ENCODE measurements at places on chromosomes 5 and 9.

- no peak for DNase-seq
Observed at GRCh38 chr5:10329820-10330481, 22.2 kb upstream of the CMBL start.

DNA sequence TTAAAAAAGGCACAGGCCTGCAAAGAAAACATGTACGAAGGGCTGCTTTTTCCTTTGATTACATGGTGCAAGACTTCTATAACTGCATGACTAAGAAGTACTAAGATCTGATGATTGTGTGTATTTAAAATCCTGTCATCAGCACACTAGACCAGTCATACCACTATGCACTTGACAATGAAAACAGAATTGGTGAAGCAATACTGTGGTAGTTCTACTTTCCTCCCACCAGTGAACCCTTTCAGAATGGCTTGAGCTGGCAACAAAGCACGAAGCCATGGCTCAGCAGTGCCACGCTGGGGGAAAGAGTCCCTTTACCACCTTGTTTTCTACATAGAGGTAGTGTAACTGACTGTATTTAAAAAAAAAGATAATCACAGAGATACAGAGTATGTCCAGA is 49.0 kb upstream of the POU5F2 start:
- no peak for DNase-seq

DNA sequence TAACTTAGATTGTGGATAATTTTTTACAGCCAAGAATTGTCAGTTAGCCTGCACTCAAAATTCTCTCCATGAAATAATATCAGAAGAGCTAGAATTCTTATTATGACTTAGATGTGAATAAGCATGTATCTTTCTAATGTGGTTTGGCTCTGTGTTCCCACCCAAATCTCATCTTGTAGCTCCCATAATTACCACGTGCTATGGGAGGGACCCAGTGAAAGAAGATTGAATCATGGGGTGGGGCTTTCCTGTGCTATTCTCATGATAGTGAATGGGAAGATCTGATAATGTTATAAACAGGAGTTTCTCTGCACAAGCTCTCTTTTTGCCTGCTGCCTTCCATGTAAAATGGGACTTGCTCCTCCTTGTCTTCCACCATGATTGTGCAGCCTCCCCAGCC is 176.8 kb downstream of the MAT2B start:
- DNase-seq: no peak

DNA sequence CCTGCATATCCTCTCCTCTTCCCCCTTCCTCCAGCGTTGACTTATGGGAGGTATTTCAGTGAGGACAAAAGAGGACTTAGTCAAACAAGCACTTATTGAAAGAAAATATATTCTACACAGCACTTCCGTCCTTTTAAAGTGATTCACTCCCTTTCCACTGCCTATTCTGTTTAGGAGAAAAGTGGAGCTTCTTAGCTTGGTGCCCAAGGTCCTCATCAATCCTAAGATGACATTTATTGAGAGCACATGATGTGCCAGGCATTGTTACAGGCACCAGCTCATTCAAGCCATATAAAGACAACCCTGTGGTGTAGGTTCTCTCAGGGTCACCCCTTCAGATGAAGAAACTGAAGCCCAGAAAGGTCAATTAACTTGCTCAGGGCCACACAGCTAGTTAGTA is 95.9 kb downstream of the KCNIP1 start:
- no peak for DNase-seq

DNA sequence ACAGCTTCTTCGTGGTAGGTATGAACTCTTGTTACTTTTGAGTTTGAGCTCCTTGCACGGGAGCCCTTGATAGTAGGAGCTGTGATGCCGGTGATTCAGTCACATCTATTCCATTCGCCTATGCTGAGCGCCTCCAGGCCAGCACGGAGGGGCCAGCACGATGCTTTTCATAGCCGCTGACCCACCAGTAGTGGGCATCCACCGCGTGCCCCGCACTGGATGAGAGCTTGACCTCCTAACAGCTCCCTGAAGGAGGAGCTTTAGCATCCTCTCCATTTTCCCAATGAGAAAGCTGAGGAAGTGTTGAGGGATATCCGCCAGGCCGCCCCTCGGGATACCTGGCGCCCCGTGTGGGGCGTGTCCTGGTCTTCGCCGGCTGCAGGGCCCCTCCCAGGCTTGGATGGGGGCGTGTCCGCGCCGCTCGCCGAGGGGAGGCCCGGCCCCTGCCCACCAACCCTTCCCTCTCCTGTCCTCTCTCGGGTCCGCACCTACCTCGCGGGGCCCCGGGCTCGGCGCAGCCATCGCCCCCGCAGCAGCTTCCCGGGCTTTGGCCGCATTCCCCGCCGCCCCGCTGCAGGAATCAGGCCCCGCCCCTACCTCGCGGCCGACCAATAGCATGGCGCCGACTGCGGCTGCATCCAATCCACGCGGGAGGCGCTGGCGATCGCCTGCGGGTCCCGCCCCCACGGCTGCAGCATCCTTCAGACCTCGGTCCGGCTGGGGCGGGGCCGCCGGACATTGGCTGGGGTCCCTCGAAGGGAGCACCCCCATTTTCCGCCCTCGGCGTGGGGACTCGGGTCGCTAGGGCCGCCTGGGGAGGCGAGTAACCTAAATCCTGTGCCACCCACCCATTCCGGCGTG is at the start of gene PIP5KL1:
Gene PIP5KL1 (minus strand): TSS at position 547 of the 861 bp plus-strand sequence. CDS start 25 bp downstream, at position 522.
- DNase-seq: no peak

DNA sequence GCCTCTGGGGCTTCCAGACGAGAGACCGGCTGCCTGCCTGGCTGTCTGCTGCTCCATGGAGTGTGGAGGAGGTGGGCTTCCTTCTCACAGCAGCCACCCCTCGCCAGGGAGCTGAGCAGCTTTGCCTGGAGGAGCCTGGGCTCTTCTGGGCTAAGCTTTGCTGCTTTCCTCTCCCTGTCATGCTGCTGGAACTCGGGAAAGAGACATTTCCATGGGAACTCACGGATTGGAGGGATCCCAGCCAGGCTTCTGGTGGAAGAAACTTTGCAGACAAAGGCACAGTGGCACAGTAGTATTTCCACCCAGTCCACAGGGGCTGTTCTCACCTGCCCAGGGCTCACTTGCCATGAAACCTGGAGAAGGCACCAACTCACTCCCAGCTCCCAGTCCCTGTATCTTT is 5.6 kb upstream of the NTNG2 start:
- DNase-seq: no peak

GRCh38 chr5:40578501-40579451 is 100.9 kb upstream of the PTGER4 start:
- no peak for DNase-seq

DNA sequence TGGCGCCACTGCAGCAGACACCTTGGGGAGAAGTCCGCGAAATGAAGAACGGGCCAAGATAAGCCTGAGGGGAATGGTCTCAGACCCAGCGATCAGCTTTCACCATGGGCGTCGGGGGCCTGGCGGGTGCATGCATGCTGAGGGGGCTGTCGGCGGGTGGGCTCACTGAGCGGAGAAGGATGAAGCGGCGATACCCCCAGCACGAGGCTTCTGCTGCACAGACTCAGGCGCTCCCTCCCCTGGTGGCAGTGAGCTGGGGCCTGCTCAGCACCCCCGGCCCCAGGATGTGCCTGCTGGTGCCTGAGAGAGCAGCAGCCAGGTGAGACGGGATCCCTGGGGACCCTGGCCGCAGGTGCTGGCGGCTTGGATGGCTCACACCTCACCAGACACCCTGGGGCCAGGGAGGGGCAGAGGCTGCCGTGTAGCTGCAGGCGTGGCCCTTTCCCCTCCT is 31.2 kb downstream of the CEP72 start:
- DNase-seq: no peak

DNA sequence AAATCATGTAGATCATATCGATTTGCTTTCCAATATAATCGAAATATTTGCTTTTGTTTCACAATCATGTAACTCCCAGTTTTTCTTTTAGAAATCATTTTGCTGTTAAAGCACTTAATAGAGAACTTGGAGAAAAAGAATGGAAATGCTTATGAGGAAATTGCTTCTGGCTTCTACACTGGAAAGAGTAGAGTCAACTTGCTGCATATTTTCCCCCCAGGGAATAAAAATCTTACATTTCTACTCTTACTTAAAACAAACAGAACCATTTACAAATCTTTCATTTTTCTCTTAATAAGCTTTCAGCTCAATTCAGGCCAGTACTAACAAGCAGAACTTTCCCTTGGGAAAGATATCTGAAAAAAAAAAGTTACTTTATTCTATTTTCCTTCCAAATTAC is 312.0 kb downstream of the CHSY3 start:
- DNase-seq: no peak

GRCh38 chr9:106324591-106325280 is 538.2 kb upstream of the ZNF462 start:
- no peak for DNase-seq
